Activated T-cell treated with anti-CD3 and anti-CD28 coated beads, Interleukin-2, amount 50 U/mL, for 72 hours (primary cell): ENCODE measurements at places on chromosomes 3 and 15.

DNA sequence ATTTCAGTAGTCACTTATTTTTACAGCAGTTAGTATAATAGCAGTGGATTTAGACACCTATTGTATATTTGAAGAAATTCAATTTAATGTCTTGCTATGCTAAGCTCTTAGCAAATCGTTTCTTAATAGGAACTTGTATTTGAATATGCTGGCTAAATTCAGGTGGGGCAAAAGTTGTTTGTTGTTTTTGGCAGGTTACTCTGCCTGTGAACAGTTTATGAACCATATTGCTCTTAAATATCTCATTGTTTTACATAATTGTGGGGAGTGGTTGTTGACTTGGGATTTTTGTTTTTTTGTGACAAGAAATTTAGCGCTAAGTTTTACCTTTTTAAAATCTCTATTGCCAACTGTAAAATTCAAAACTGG is 43.4 kb downstream of the NR2C2 start:
- DNase-seq, result no peak

DNA sequence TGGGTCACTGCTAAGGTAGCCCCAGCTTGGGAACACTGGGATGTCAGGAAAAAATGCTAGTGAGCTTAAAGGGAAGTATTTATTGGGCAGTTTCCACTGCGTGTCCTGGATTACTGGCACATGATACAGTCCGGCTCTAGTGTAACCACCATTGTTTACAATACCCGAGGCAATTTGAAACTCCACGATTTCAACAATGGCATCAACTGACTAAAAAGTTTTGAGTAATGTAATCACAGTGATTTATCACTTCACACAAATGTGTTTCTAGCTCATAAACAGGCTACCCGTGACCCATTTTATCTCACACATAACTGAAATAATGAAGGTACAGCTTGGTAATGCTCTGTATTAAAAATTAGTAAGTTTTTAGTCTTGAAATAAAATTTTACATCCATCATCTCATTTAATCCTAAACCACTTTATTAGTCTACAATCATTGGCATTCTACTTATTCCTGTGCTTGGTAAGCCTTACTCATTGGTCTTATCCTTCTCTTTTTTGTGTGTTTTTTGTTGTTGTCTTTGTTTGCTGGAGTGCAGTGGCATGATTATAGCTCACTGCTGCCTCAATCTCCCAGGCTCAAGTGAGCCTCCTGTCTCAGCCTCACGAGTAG is 7.6 kb downstream of the ZMAT3 start:
- no peak for DNase-seq

DNA sequence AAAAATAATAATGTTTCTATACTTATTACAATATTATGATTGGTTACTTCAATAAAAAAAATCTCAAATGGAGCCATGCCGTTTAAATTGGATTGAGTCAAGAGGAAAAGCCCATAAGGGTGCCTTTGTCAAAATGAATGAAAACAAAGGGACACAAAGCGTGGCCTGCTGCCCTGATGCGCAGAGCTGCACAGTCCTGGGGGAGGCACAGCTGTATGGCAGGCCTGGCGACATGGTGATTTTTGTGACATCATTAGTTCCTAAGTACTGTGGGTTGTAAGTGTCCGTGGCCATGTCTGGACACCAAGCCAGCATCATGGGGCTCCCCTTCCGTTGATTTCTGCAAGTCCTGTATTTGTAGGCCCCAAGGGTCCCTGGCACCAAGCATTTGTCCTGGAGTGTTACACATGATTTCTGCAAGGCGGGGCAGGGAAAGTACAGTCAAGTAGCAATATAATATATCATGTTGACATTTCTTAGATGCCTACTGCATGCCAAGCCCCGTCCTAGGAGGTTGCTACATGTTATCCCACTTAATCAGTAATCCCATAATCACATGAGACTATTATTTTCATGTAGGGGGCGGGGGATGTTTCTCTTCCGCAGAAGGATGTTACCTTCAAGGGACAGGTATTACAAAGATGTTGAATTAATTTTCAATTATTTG is 59.7 kb downstream of the GHSR start:
- no peak for DNase-seq

GRCh38 chr3:99319961-99320360 is 318.4 kb upstream of the COL8A1 start:
- no peak for DNase-seq

- DNase-seq, result no peak
Measured at GRCh38 chr3:194609601-194610000, 23.6 kb downstream of the TMEM44 start.

DNA sequence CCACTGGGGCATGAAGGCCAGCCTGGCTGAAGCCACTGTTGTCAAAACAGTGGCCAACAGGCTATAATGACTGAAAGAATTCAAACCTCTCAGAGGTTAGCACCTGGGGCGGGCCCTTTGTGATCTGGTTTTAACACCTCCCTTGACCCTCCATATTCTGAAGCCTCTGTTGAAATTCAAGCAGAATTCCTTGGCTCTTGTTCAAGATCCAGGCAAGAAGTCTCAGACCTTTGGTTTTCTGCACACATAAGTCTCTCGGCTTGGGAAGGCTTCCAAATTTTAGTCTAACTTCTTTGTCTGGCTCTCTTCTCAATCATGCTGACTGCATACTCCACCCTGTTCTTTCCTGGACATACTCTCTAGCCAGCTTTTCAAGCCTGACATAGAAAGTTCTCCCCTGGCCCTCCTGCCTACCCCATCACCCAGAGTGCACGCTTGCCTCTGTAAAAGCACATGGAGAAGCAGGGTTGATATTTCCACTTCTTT is 144.5 kb downstream of the PDZRN3 start:
- no peak for DNase-seq

DNA sequence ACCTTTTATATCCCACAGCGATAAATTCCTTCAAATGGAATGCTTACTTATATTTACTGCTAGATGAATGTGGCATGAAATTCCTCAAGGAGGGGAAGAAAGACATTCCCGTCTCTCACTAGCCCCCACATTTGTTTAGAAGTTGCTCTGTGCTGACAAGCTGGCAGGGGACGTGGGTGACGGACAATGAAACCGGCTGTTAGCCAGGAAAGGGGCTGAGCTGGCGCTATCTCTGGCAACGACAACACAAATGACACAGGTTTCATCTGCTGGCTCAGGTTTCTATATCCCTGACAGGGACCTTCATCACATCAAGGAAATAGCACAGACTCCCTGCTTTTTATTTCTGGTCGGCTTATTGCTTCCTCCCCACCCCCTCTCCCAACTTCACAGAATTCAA is 15.8 kb downstream of the RUVBL1 start:
- DNase-seq, result no peak

DNA sequence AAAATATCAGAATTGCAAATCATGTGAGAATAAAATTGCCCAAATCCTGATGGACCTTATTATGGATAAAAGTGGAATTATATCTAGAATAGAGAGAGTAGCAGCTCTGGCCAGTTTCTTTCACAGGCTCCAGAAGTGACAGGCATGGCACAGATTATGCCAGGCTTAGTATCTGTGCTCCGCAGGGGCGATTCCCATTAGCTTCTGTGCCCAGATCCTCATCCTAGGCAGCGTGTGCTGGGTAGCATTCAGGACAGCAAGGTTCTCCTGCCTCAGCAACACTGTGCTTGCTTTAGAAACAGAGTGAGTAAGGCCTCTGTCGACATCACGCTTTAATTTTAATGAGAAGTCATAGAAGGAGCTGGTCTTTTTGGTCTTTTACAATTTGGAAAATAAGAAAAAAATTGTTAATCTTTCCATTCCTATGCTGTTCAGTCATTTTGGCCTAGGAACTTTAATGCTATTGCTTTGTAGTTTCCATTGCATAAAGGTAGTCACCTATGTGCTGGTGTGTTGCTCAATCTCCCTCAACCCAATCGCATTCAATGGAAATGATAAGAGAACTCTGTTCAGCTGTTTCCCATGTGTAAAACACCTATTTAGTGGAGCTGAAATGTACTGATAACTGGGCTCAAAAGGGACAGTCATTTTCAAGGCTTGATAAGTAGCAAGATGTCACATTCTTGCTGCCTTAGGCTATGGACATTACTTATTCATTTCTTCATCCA is 770.1 kb downstream of the AGBL1 start:
- no peak for DNase-seq

DNA sequence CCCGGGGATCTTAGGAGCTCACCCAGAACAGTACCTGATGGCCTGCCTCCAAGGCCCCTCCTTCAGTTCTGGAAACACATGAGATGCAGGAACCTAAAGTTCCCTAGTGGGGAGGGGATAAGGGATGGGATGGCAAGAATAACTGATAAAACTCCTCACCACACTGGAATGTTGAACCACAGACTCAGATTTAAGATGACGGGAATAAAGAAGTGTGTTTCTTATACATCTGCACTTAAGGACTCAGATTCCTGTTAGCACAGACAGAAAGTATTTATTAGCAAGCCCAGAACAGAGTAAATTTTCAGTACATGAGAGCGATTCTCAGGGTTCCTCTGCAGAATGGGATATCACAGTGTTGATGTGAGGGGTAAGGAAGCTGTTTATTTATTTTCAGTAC is 245.2 kb downstream of the TLE3 start:
- DNase-seq, result no peak

DNA sequence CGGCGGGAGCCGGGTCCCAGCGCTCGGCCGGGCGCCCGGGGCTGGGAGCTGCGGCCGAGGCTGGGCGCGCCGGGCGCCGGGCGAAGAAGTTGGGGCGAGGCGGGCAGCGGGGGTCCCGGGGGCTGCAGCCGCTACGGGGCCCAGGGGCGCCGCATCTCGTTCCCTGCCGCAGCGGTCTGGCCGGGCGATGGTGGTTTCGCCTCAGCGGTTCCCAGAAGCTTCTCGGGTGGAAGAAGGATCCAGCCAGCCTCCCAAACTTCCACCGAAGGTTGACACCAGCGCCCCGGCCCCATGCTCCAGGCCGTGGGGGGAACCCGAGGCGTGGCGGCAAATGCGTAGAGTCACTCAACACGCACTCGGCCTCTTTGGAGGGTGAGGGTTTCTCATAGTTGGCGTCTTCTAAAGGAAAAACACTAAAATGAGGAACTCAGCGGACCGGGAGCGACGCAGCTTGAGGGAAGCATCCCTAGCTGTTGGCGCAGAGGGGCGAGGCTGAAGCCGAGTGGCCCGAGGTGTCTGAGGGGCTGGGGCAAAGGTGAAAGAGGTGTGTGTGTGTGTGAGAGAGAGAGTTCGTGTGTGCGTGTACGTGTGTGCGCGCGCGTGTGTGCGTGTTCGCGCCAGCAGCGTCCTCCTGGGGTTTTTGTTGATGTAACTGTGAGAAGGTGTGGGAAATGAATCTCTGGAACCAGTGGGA is 940 bp downstream of the BOC start:
- DNase-seq, result peak; percentile 8

- DNase-seq, result no peak
Measured at GRCh38 chr3:181881749-181882148, 170.0 kb downstream of the SOX2 start.

GRCh38 chr3:190132371-190132770 is 11.7 kb upstream of the P3H2 start:
- no peak for DNase-seq

DNA sequence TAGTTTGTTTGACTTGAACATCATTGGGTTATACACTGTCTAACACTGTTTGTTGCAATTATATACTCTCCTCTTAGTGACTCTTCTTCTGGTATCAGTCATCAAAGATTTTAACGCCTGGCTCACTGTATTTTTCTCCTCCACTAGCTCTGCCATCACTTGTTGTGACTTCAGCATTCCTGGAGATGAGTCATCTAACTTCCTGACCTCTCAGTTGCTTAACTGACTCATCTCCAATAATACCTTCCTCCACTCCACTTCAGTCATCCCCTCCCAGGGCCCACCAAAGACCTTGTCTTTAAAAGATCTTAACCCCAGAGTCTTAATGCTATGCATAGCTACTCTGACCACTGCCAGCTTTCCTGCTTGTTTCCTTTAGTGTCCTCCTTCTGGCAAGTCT is 28.6 kb upstream of the CLSTN2 start:
- DNase-seq, result no peak
